MM.1S (cell line): ENCODE measurements at places on chromosomes 2 and 18.

DNA sequence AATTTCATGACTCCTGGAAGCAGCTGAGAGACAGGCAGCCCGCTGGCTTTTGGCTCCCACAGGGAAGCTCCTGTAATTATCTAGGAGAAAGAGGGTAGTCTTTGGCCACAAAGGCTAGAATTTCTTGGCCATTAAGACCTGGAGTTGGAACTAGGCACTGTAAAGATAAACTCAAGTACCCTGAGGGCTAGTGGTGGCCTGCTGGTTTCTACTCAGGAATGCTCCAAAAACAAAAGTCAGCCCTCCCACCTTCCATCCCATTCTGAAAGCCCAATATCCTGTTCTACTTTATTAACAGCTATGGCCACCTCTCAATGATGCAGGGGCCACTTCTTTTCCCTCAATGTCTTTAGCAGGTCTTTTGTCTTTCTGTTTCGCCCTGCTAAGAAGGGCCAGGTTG lies 34.0 kb upstream of the CYP26B1 start:
- no peaks in the 10 kb centered on the region for H3K4me1 ChIP-seq
- no peaks in the 10 kb centered on the region for H3K36me3 ChIP-seq
- H3K4me3 ChIP-seq, result no peak overlapping the region
- H3K27ac ChIP-seq, result no peak overlapping the region
- no peak for DNase-seq

DNA sequence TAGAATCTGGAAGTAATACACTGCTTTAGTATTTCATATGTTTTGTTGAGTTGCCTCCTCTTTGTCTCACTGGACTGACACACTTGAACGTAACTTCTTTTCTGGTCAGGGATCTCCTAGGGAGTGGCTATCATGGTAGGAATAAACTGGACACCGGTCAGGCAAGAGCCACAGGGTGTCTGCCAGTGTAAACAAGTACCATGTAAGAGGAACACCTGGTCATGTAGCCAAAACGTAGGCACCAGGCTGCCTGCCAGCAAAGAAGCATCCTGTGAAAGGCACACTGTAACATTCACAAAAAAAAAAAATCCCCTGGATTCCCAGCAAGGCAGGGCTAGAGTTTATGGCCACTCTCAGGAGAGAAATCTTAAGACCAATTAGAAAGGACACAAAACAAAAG lies 372.8 kb upstream of the RND3 start:
- no peak for DNase-seq
- no peaks in the 10 kb centered on the region for H3K4me1 ChIP-seq
- no peaks in the 10 kb centered on the region for H3K27me3 ChIP-seq

- H3K27ac ChIP-seq, result no peak overlapping the region
- DNase-seq, result no peak
Measured at GRCh38 chr18:42373584-42373983, 418.6 kb downstream of the PIK3C3 start.

- H3K36me3 ChIP-seq, result no peaks in the 10 kb centered on the region
- DNase-seq, result peak; percentile 33
- no peaks in the 10 kb centered on the region for H3K27me3 ChIP-seq
- H3K4me3 ChIP-seq, result no peak overlapping the region
Measured at GRCh38 chr2:198657512-198658121, 800.1 kb downstream of the SATB2 start.

- no peak for DNase-seq
- H3K36me3 ChIP-seq, result no peaks in the 10 kb centered on the region
- H3K27ac ChIP-seq, result no peak overlapping the region
Measured at GRCh38 chr2:201854221-201854801, 48.0 kb downstream of the CDK15 start.

DNA sequence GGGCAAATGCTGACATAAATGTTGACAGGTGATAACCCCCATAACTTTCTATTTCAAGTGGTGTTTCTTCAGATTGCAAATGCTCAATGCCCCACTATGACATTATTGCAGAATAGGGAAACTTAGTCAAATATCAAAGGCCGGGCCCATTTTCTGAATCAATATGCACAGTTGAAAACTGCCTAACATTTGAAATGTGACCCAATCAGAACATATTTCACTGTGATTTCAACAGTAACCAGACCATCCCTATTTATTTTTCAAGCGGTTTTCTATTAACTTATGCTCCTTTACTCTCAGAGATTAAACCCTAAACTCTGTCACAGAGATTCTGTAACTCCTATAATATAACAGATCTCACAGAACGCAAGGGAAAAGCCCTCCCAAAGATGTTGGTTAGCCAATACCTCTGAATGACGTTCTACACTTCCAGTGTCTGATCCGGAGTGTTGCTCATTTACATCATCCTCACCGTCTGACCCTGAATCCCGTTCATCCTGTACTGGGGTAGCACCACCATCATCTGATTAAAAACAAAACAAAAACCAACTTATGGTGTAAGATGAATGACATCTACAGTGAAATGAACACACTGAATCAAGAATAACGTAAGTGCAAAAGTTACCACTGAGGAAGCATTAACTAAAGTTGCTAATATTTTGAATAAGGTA lies 2.9 kb downstream of the IWS1 start:
- H3K36me3 ChIP-seq, result peaks cover 10% of the 10 kb centered on the region; the same call in 1 of the 2 replicates
- DNase-seq, result no peak
- H3K27me3 ChIP-seq, result no peaks in the 10 kb centered on the region
- H3K4me3 ChIP-seq, result no peak overlapping the region

- peaks cover 7% of the 10 kb centered on the region for H3K4me1 ChIP-seq
- no peak overlapping the region for H3K27ac ChIP-seq
- H3K36me3 ChIP-seq, result no peaks in the 10 kb centered on the region
- DNase-seq, result peak; percentile 30
- no peaks in the 10 kb centered on the region for H3K27me3 ChIP-seq
Measured at GRCh38 chr18:3985020-3985419, 470.1 kb downstream of the DLGAP1 start.

DNA sequence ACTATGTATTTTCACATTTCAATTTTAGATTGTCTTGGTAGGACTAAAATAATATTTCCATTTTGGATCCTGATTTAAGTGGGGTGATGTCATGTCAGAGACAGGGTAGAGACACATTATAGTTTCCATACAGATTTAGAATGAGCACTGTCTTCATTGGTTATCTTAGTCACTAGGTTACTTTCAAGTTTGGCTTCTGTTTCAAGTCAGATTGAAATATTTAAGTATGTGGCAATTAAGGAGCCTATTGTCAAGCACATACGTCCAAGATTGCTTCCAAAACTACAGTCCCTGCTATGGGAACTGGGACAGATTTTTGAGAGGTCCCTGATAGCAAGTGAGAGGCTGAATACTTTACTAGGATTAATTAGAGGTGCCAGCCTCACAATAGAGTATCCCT lies 89.2 kb upstream of the FAM117B start:
- no peak for DNase-seq
- H3K4me3 ChIP-seq, result no peak overlapping the region
- H3K4me1 ChIP-seq, result no peaks in the 10 kb centered on the region
- H3K27ac ChIP-seq, result no peak overlapping the region
- no peaks in the 10 kb centered on the region for H3K36me3 ChIP-seq
- no peaks in the 10 kb centered on the region for H3K27me3 ChIP-seq

- H3K27me3 ChIP-seq, result no peaks in the 10 kb centered on the region
- H3K4me3 ChIP-seq, result no peak overlapping the region
- H3K4me1 ChIP-seq, result no peaks in the 10 kb centered on the region
- H3K36me3 ChIP-seq, result no peaks in the 10 kb centered on the region
- DNase-seq, result no peak
Measured at GRCh38 chr2:25336383-25336841, 5.3 kb downstream of the DNMT3A start.

GRCh38 chr2:98555696-98556095 lies 52.6 kb downstream of the COA5 start:
- no peak overlapping the region for H3K4me3 ChIP-seq
- DNase-seq, result no peak
- peak overlapping the region; percentile 54; the same call in 1 of the 2 replicates for H3K27ac ChIP-seq

GRCh38 chr2:82790206-82791021 lies 1668.7 kb downstream of the SUCLG1 start:
- no peaks in the 10 kb centered on the region for H3K27me3 ChIP-seq
- no peaks in the 10 kb centered on the region for H3K36me3 ChIP-seq
- DNase-seq, result no peak
- no peaks in the 10 kb centered on the region for H3K4me1 ChIP-seq
- no peak overlapping the region for H3K27ac ChIP-seq
- H3K4me3 ChIP-seq, result no peak overlapping the region
